ENCODE measurements at places on chromosomes 3 and 15.

GRCh38 chr3:23055733-23056376 is 147.3 kb upstream of the UBE2E2 start:
- DNase-seq: no peak

DNA sequence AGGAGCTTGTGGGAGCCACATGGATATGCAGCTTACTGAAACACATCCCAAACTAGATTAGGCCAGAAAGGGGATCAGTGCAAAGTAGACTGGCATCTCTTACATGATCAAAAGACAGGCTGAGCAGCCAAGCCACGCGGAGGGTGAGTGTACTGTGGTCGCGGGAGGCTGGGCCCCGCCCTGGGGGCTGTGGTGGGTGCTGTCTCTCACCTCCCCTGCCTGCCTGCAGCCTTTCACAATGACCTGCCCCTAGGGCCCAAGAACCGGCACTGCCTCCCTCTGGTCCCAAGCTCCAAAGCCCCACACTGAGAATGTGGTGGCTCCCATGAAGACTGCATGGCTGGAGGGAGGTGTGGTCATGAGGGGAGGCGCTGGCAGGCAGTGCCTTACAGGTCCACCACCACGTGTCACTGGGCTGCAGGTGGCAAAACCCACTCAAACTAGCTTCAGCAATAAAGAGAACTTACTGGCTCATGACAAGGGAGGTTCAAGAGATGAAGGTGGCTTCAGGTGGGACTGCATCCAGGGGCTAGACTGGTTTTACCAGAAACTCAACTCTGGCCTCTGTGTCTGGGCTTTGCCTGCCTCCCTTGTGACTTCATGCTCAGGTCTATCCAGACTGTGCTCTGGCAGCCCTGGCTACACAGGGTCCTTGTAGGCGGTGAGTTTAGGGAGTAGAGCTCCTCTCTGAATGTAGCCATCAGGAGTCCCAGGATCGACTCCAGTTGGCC is 27.4 kb upstream of the PLXND1 start:
- DNase-seq: no peak

GRCh38 chr3:16183601-16184270 is 9.3 kb downstream of the GALNT15 start:
- DNase-seq: no peak

DNA sequence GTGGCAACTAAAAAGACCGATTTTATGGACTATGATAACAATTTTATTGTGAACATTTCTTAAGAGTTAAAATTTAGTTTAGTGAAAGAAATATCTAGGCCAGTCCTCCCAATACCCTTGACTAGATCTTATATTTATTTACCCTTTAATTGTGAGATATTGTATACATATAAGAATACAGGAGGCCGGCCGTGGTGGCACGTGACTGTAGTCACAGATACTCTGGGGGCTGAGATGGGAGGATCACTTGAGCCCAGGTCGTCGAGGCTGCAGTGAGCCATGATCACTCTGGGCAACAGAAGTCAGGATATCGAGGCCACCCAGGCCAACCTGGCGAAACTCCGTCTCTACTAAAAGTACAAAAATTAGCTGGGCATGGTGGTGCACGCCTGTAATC is 756 bp upstream of the RMDN3 start:
- no peak for DNase-seq

- no peak for DNase-seq
Measured at GRCh38 chr3:150490277-150490986, 55.9 kb downstream of the SERP1 start.

GRCh38 chr3:169161011-169161410 is 502.5 kb downstream of the MECOM start:
- no peak for DNase-seq

- no peak for DNase-seq
Measured at GRCh38 chr3:23991683-23992628, 46.9 kb downstream of the NR1D2 start.

DNA sequence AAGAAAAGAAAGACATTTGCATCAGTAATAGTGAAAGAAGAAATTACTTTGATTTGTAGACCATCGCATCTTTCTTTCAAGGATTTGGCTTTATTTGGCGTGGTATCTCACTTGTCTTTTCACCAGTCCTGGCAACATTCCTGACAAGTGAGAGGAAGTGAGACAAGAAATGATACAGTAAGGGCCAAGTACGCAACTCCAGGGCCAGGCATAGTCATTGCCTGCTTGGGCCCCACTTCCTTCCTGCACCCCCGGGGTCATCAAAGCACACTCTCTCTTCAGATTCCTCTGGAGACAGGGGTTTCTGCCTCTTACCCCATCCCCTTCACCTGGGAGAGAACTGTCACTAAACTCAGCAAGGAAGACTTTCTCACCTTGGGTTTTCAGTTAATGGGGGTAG is 55.1 kb downstream of the CD47 start:
- DNase-seq: no peak

- DNase-seq: peak; percentile 53
Measured at GRCh38 chr15:98799461-98800390, 151.4 kb downstream of the IGF1R start.

DNA sequence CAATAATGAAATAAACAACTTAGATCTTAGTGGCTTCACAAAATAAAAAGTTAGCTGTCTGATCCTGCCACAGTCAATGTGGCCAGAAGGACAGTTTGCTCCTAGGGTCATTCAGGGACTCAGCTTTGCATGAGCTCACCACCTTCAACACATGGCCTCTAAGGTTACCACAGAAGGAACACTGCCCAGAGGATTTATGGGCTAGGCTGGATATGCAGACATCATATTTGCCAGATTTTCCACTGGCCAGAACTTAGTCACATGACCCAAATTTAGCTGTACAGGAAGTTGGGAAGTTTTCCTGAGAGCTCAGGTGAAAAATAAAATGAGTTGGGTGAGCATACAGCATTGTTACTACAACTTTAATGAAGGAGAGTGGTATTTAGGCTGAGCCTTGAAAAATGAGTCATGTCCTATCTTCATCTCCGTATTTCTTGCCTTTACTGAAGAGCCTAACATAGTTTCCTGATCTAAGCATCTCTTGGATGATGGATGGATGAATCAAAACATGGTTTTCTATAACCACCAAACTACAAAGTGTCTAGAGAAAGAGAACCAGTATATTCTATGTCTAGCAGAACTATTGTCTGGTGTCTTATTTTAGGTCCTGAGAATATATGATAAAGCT is 54.9 kb upstream of the TMEM108 start:
- no peak for DNase-seq

- DNase-seq: no peak
Measured at GRCh38 chr15:44516436-44516835, 20.5 kb upstream of the EIF3J start.

GRCh38 chr3:112382543-112383160 is 49.7 kb downstream of the CD200 start:
- DNase-seq: no peak

DNA sequence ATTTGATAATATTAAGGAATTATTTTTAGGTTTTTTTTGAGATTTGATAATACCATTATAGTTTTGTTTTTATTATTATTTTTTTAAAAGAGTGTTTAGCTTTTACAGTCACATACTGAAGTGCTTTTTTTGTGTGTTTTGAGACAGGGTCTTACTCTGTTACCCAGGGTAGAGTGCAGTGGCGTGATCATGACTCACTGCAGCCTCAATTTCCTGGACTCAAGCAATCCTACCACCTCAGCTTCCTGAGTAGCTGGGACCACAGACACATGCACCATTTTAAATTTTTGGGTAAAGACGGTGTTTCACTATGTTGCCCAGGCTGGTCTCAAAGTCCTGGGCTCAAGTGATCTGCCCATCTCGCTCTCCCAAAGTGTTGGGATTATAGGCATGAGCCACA is 73.0 kb downstream of the SUMF1 start:
- no peak for DNase-seq

GRCh38 chr3:31705736-31706135 is 173.0 kb downstream of the STT3B start:
- DNase-seq: no peak
